ENCODE measurements at places on chromosomes 12 and 14.

- DNase-seq, result no peak
Observed at GRCh38 chr12:52578469-52578868, 4.8 kb upstream of the KRT74 start.

GRCh38 chr14:63759456-63759855, 31.6 kb upstream of the SGPP1 start:
- DNase-seq, result no peak

DNA sequence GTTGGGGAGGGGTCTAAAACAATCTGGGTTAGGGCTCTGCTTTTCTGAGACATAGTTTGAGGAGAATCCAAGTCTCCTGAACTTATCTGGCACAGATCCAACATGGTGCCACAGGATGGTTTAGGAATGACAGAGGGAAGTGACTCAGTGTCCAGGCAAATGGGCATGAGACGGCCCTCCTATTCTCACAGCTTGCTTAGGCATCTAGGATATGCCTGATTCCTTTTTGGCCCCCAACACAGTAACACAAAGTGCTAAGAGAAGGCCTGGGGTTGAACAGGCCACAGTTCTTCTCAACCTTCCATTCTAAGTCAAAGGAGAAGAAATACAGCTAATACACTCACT, 117.7 kb downstream of the ZFP36L1 start:
- no peak for DNase-seq

GRCh38 chr14:103801459-103801858, 45.9 kb downstream of the PPP1R13B start:
- DNase-seq, result no peak

- DNase-seq, result no peak
Observed at GRCh38 chr12:75635606-75636444, 124.4 kb upstream of the KRR1 start.

DNA sequence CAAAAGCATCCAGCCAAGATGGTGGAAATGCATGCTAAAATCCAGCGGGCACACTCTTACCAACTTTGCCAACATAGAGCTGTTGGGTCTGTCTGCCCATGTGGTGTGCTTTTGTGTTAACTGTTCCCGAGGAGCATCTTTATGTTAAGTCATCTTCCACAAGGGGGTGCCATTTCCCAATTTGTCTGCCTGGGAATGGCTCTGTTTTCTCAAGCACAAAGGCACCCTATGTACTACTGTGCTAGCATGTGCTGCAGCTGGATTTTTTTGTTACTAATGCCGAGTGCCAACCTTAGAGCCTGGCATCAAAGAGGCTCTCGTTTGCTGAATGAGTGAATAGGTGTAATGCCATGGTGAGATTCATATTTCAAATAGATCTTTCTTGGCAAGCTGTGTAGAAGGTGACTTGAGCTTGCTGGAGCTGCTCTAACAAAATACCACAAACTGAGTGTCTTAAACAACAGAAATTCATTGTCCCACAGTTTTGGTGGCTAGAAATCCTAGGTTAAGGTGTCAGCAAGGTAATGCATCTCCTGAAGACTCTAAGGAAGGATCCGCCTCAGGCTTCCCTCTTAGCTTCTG, 74.3 kb downstream of the TRHDE start:
- DNase-seq, result no peak

DNA sequence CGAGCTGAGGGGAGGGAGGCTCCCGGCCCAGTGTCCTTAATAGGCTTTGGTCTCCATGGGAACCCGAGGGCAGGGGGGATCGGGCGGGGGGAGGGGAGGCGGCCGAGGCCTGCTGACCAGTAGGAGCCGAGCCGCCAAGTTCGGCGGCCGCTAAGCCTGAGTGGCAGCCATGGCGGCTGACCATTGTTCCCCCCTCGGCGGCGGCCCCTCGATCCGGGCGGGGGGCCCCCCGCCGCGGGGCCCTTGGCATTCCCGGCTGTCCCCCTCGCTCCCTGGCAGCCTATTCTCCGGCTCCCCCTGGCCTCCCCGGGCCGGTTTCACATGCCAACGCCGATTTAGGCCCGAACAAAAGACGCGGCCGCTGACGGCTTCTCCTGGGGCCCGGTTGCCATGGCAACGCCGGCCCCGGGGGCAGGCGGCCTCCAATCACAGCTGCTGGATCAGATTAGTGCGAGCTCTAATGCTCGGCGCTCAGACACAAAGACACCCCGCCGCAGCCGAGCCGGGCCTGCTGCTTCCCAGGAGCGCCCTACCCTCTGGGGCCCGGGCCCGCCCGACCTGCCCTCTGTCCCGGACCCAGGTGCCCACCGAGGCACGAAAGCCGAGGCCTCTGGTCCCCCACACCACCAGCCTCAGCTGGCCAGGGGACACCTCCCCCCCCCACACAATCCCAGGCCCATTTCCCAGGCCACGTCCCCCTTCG, 7.3 kb downstream of the MSI1 start:
- no peak for DNase-seq

GRCh38 chr14:57987596-57988300, 121.9 kb upstream of the SLC35F4 start:
- DNase-seq, result no peak

DNA sequence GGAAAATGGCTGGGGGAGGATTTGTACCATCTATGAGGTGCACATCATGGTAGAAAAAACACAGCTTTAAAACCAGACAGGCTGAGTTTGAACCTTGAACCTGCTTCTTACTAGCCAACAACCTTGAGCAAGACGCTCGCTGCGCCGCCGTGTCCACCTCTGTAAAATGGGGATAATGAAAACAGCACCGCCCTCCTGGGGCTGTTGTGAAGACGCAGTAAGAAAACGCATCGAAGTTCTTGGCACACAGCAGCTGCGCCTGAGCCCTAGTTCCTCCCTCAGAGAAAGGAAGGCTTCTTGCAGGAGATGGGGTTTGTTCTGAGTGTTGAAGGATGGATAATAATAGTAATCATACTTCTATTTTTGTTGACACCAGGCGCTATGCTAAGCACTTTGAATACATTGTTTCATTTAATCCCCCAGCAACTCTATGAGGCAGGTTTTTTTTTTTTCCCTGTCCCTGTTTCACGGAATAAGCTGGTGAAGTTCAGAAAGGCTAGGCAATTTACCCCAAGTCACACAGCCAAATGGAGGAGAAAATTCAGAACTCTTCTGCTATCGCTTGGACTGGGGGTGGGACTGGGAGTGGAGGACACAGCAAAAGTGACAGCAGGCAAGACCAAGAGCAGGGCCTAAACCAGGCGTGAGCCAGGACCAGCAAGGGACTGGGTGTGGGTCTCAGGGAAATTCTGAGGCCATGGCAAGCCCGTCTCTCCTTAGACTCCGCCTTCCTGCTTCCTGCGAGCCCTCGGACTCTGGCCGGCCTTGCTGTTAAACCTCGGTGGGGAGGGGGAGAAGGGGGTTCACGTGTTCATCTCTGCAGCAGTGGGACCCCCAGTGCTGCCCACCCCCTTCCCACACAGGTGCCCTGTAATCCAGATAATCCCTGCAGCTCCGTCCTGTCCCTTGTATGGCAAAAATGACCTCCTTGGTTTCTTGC, 97.5 kb downstream of the LRRC74A start:
- DNase-seq, result no peak

DNA sequence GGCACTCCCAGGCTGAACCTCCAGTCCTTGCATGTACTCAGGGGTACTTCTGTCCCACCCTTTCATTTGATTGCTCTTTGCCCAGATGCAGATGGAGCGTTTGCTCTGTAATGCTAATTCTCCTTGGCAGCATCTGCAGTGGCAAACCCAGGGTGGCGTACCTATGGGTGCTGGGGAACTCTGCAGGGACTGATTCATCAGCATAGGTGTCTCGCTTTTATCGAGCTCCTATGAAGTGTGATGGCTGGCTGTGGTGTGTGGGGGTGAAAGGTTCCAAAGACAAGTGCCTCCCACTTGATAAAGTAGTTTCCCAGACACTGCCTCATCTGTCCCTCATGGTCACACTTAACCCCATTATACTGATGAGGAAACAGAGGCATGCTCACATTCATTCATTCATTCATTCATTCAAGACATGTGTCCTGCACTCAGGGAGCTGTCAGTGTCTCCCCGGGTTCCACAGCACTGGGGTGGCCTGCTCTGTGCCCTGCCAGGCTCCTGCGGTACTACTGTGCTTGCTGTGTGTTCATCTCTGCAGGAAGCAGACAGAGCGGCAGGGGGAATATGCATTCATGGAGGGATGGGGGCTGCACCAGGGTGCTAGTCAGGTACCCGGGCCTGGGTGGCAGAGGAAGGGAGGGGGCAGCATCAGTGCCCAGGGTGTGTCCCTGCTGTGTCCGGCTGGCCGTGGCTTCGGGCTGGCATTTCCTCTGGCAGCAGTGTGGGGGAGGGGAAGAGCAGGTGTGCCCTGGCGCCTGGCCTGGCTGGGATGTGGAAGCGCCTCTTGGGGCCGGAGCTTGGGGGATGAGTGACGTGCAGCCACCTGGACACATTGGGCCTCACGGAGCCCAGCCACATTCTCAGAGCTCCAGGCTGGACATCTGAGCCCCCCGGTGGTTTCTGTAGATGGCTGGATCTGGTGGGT, 110.9 kb downstream of the TSPAN9 start:
- no peak for DNase-seq

DNA sequence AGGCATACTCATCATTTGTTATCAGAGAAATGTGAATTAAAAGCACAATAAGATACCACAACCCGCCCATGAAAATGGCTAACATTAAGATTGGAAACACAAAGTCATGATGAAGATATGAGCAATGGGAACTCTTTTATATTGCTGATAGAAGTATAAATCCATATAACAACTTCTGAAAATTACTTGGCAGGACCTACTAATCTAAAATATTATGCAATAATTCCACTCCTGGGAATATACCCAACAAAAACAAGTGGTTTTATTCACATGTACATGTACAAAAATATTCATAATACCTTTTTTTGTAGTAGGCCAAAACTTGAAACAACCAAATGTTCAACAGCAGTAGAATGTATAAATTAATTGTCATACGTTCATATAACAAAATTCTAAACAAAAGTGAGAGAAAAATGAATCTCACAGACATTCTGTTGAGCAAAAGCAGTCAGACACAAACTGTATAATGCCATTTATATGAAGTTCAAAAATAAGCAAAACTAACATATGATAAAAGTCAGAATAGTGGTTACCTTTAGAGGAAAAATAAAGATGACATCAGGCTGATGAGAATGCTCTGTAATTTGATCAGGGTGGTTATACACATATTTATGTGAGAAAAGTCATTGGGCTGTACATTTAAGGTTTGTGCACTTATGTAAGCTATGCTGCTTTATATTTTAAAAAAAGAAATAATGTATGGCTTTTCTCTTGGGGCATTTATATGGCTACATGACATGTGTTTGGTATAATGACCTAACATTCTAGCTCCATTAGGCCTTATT, 309.2 kb upstream of the KITLG start:
- no peak for DNase-seq

GRCh38 chr14:87271331-87271730, 721.7 kb downstream of the GALC start:
- DNase-seq, result no peak

DNA sequence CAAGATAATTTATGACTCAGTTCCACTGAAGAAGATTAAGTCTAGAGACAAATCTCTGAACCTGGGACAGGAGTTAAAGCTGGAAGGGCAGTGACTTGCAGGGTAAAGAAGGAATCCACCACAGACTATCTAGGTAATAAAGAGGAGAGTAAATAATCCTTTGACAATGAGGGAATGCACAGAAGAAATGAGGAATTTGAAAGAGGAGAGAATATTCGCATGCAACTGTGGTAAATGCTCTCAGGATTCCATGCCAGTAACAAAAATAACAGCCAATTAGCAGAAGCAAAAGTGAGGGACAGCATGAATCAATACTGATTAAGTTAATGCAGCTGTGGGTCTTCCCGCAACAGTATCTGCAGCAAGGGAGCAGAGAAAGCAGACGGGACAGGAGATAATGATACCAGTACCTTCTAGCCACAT, 77.0 kb downstream of the KITLG start:
- no peak for DNase-seq

- no peak for DNase-seq
Observed at GRCh38 chr12:85575120-85576096, 260.8 kb downstream of the RASSF9 start.

DNA sequence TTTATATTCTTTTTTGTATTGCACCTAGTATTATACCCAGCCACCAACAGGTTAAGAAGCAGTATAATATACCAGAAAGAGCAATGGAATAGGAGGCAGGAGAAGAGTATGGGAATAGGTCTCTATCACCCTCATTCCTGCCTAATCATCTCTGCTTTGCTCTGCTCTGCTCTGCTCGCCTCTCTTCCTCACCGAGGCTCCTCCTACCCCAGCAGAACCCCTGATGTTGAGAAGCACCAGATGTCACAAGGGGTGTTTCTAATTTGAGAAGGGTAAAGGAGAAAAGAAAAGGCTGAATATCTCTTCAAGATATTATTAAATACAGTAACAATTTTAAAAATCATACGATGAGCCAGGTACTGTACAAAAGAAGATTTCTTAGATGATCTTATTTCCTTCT, 89.0 kb downstream of the STON2 start:
- no peak for DNase-seq

DNA sequence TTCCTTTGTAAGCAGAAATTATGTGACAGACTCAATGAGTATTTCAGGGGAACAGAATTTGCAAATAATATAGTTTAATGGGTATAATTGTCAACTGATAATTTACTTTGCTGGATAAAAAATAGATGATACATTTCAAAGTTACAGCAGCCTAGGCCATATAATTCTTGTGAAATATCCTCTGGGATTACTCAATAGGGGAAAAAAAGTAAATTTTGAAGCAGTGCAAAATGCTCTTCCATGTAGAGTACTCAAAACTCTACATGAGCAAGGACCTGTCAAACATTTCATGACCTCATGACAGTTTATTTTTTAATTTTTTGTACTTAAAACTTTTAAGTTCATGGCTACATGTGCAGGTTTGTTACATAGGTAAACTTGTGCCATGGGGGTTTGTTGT, 163.3 kb downstream of the DACT1 start:
- no peak for DNase-seq

GRCh38 chr14:100619396-100620254, 32.4 kb upstream of the BEGAIN start:
- DNase-seq, result peak; percentile 45

DNA sequence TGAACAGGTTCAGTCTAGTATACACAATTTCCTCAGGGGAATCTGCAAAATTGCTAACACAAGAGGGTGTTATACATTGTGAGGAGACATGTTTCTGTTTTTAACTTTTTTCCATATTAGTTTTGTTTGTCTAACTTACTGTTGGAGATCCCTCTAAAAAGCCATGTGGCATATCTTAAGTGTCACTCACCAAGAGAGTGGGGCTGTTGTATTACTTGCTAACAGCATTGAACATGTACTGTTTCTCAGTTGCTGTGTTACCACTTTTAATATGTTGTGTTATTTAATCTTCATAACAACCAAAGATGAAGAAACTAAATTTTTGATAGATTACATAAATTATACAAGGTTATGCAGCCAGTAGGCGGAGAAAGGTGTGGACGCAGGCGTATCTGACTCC, 154.3 kb upstream of the NPAS3 start:
- no peak for DNase-seq

- DNase-seq, result no peak
Observed at GRCh38 chr12:105916760-105917039, 222.1 kb downstream of the NUAK1 start.

DNA sequence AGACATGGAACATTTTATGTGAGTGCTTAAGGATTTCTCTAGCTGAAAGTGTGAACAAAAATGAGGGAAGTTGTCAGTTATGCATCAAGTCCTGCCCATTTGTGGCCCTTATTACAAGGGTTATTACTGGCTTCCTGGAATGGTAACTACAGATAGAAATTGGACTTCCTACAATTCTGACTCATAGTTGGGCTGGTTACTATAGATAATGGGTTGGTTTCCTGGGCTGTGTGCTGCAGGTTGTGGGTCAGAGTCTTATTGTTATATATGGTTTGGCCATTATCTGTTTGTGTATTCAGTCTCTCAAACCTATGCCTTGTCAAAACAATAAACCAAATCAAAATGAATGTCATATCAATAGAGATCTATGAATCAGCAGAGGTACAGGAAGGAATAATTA, 313.7 kb downstream of the ADAMTS20 start:
- DNase-seq, result no peak
